Activated CD4-positive, alpha-beta T cell treated with anti-CD3 and anti-CD28 coated beads, Interleukin-2, amount 50 U/mL, for 16 hours (primary cell): ENCODE measurements at places on chromosomes 5 and 9.

DNA sequence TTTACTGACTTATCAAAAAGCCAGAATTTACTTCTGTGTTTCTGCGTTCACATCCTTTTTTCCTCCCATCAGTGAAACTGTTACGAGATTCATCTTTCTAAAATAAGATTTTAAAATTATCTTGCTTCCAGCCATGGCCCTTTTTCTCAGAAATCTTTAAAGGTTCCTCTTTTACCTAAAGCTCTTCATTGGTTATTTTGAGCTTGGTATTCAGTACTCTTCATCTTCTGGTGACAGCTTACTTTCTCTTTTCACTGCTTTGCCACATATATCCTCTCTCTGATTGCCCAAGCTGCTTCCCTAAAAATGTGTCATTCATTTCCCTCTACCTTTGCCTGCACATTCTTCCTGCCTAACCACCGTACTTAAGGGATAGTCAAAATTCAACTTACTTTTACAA lies 32.3 kb downstream of the TGFBR1 start:
- no peak for DNase-seq

DNA sequence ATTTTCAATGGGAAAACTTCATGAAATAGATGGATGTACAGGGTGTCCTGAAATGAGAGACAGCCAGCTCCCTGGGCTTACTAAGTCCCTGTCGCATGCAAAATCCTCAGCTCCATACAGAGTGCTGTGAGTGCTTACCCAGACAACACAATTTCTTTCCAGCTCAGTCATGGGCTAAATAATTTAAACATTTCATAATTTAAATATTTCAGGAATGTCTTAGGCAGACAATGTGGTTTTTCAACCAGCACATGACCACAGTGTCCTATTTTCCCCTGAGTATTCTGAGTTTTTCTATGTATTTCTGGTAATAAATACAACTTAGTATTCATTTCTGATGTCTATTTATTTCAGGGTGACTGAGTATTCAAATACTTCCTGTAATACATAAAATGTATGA lies 188.5 kb upstream of the SNX2 start:
- no peak for DNase-seq

- no peak for DNase-seq
Measured at GRCh38 chr9:38066197-38066913, 2.7 kb downstream of the SHB start.

- DNase-seq = no peak
Measured at GRCh38 chr9:70504834-70505233, 90.4 kb upstream of the KLF9 start.

- DNase-seq = no peak
Measured at GRCh38 chr9:127493592-127494303, 42.4 kb downstream of the LRSAM1 start.

GRCh38 chr5:35618781-35619180 lies 1.1 kb downstream of the SPEF2 start:
- DNase-seq = peak; percentile 64

GRCh38 chr9:1404940-1405339 lies 354.8 kb downstream of the DMRT2 start:
- no peak for DNase-seq

- no peak for DNase-seq
Measured at GRCh38 chr5:36607114-36607571, 737 bp downstream of the SLC1A3 start.

DNA sequence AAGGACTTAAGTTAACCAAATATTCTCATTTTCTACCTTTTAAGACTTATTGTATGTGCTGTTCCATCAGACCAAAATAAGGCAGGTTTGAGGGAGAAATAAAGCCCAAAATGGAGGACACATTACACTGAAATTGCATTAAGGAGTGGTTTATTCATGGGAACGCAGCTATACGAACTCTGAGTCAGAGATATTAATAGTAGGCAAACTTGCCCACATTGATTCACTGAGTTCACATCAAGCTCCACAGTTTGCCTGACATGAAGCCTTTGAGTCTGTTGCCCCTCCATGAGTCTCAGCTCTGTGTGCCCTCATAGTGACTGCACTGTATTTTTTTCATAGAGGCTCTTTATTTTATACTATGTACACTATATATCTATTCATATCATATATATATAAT lies 135.0 kb upstream of the SNX2 start:
- no peak for DNase-seq

DNA sequence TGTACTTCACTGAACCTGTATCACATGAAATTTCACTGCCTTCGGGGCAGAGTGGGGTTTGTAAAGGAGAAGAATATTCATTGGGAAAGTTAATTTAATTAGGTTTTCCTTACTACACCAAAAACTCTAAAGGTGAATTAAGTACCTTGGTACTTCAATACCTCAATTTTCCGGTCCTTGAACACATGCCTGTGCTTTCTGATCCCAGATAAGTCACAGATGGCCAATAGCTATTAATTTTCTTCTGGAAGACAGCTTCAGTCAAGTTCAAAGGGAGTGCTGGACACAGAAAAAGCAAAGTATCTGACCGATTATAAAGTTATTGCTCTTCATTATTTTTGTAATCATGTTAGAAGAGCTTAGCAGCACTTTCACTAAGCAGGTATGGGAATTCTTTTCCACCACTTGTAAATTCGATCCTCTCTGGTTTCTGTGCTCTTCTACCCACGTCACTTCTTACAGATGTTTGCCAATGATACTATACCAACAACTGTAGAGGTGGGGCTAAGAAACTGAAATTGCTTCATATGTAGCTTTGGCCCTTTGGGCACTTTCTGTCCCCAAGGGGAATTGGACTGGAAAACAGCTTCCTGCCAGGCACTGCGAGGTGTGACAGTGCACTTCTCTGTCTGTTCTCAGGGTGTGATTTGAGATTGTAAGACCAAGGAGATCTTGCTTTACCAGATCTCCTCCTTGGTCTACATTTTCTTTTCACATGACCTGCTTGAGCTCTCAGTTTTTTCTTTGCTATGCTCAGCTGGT lies 164.0 kb downstream of the CCDC192 start:
- DNase-seq = no peak

- DNase-seq = no peak
Measured at GRCh38 chr9:94870465-94870792, 143.9 kb downstream of the AOPEP start.

- DNase-seq = no peak
Measured at GRCh38 chr5:16034319-16035001, 145.1 kb downstream of the MARCHF11 start.
